Effector memory CD4-positive, alpha-beta T cell (primary cell): ENCODE measurements at places on chromosomes 3 and 15.

DNA sequence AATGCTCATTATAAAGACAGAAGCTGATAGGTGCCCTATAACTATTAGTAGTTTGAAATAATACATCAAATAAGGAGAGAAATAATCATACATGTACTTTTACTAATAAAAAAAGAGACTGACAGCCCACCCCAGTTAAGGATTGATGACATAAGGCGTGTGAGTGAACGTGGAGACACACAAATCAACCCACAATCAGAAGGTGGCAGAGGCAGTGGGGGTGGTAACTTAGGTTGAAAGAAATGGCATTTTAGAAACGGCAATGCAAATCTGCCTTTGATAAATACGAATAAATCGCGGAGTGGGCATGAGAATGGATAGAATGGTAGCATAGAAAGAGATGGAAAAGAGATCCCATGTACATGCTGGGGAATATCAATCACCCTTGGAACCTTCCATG, 256.2 kb upstream of the ATP10A start:
- no peak for DNase-seq

DNA sequence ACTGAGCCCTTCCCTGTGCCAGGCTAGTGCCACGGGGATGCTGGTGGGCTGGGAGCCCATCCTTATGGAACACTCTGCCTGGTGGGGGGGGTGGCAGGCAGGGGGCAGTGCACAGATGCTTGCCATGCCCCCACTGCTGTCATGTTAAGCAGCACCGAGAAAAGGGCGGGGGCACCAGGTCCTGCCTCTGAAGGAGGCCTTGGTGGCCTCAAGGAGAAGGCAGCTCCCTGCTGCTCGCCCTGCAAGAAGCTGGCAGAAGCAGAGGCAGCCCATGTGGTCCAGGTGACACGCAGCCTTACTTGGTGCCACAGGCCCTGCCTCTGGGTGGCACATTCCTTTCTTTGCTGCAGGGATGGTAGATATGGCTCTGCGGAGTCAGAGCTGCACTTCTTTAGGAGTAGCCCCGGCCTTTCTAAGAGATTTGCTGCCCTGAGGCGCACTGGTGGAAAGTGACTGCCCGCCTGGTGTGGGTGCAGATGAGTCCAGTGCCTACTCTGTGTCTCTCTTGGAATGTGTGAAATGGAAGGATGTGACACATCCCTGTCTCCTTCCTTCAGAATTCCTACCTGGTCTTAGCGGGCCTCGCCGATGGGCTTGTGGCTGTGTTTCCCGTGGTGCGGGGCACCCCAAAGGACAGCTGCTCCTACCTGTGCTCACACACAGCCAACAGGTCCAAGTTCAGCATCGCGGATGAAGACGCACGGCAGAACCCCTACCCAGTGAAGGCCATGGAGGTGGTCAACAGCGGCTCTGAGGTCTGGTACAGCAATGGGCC, 145.8 kb downstream of the LRRK1 start:
- no peak for DNase-seq

DNA sequence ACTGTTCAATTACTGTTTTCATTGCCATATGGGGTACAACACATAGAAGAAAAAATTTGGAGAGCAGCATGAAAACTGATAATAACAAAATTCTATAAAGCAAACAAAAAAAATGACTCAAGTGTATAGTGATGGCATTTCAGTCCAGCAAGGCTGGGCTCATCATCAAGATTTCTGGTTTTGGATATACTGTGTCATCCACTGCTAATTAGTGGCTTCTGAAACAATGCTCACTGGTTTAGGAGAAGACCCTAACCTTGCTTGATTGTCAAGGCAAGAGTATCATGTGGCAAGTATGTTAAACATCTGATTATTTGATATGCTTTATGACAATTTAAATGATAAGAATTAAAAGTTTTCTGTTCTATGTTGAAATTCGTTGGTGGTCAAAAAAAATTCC, 96.9 kb downstream of the RFX7 start:
- no peak for DNase-seq

DNA sequence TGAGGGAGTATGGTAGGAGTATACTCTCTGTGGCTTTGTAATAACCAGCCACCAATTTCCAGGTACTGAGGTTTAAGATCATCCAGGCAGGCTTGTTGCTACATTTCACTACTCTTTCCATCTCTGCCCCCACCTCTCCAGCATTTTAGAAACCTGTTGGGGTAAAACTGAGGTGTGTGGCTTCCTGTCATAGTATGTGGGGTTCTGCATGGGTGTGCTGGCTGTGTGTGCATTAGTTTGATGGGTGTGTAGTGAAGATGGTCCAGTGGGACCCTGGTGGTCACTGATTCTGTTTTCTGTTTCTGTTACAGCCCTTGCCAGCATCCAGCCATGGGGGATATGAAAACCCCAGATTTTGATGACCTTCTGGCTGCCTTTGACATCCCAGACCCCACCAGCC, 34.0 kb downstream of the ZNF592 start:
- no peak for DNase-seq

GRCh38 chr15:50016951-50017350, 102.1 kb downstream of the ATP8B4 start:
- no peak for DNase-seq

DNA sequence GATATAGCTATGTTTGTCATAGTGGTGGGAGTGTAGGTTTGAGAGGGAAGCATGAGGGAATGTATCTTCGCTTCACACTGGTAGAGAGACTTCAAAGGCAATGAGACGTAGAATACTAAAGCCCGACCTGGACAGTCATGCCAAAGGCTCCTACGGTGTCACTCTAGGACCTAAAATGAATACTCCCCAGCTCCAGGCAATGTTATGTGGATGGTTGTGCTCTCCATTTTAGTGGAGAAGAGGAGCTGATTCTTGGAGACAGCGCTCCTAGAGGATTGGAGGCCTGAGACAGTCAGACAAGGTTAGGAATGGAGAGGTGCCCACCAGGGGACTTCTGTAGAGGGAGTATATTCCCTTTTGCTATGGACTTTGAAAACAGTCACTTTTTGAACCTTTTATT, 260.1 kb downstream of the MEX3B start:
- no peak for DNase-seq
